Stimulated activated CD8-positive, alpha-beta memory T cell treated with anti-CD3 and anti-CD28 coated beads, Interleukin-4, amount 100 ng/mL, for 4 hours (primary cell): ENCODE measurements at places on chromosomes 6 and 20.

DNA sequence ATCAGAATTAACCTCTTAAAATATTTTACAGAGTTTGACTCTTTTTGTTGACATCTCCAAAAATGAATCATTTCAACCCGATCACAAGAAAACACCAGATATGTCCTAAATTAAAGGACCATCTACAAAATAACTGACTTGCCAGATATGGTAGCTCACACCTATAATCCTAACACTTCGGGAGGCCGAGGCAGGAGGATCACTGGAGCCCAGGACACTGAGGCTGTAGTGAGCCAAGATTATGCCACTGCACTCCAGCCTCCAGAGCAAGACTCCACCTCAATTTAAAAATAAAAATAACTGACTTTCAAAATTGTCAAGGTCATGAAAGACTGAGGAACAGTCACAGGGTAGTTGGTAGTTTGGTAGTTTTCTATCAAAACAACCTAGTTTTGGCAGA lies 34.9 kb downstream of the DCDC2 start:
- no peak for DNase-seq

GRCh38 chr6:170459451-170459850 lies 93.7 kb downstream of the PSMB1 start:
- no peak for DNase-seq

DNA sequence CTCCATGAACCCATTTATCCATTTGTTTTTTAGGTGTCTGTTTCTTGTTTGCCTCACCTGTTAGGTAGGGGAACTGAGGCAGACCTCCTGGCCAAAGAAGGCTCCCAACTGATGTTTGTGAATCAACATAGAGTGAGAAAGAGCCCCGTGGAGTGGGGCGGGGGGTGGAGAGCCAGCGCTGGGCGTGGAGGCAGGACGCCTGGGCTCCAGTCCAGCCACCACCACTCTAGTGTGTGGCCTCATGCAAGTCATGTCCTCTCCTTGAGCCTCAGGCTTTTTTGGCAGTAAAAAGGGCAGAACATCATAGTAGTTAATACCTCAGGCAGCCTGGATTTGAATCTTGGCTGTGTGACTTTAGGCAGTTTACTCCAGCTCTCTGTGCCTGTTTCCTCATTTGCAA lies 42.2 kb upstream of the SCRT2 start:
- DNase-seq, result no peak

- no peak for DNase-seq
Measured at GRCh38 chr6:79079561-79080041, 1.5 kb upstream of the PHIP start.

DNA sequence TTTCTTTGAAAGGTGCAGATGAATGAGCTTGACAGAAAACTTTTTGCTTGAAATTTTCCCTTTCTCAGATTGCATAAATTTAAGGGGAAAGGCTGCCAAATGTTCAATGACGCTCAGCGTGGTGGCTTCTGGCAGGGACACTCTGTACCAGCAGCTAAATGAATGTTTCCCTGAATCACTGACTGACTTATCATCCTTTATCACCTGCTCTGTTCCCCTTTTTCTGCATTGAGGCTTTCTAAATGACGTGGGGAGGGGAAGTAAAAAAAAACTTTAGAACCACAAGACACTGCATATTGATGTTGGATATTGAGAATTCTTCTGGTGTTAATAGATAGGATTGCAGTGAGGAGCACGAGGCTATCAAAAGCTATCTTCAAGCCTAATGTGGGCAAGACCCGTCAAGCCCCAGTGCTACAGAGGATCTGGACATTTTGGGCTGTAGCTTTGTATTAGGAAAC lies 46.9 kb upstream of the ENPP5 start:
- no peak for DNase-seq

DNA sequence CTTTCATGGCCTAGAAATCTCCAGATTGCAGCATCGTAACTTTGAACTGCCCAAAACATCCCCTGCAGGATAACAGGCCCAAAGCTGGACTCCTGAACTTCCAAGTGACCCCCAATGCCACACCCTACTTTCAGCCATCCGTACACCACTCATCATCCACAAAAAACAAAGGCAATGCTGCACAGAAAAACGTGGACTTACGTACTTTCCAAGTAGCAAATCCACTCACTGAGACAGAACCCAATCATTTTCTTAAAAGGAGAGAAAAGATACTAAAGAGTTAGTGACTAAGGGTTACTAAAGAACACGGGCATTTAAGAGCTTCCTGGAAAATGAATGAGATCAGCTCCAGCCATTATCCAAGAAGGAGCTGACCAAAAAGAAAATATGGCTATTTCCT lies 211.0 kb downstream of the WDR27 start:
- no peak for DNase-seq

DNA sequence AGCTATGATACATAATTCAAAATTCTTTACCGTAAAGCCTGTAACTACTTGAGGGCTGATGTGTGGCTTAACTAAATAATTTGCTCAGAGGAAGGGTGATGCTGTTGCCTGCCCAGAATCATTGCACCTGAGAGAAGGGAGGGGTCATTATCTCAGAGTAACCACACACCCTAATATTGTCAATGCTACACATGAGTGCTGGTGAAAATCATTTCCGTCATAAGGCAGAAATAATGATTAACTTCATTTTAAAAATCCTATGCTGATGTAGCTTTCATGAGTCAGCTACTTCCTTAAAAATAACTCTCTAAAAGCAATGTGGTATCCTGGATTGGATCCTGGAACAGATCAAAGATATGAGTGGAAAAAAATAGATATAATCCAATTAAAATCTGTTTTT lies 146.4 kb upstream of the FAM83B start:
- DNase-seq, result no peak

GRCh38 chr6:33458676-33459075 lies 4.3 kb downstream of the ZBTB9 start:
- no peak for DNase-seq

DNA sequence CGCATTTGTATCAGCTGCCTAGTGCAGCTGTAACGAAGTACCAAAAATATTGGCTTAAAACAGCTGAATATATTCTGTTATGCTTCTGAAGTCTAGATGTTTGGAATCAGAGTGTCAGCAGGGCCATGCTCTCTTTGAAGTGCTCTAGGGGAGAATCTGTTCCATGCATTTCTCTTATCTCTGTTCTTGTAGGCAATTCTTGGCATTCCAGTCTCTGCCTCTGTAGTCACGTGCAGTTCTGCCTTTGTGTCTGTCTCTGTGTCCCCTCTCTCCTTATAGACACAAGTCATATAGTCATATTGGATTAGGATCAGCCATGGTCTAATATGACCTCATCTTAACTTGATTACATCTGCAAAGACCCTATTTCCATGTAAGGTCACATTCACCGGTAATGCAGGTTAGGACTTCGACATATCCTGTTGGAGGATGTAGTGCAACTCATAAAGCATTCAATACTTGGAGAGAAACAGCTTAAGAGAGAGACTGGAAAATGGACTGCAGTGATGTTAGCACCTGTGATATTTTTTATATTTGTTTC lies 18.6 kb downstream of the FAM83B start:
- DNase-seq, result no peak

DNA sequence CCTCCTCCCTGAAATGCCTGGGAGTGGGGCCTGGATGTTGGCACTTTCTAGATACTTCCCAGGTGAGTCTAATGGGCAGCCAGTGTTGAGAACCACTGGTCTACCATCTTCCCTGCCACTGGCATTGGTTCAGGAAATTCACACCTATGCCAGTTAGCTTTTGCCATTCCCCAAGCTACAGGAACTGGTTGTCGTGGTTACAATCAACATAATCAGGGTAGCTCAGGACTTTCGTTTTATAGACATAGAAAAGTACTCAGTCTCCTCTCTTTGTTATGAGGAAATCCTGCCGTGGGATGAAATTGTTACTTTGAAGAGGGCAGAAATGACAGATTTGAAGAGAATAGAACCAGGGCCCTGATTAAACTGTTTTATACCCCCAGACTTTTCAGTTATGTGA lies 127.9 kb upstream of the FOXO3 start:
- no peak for DNase-seq

DNA sequence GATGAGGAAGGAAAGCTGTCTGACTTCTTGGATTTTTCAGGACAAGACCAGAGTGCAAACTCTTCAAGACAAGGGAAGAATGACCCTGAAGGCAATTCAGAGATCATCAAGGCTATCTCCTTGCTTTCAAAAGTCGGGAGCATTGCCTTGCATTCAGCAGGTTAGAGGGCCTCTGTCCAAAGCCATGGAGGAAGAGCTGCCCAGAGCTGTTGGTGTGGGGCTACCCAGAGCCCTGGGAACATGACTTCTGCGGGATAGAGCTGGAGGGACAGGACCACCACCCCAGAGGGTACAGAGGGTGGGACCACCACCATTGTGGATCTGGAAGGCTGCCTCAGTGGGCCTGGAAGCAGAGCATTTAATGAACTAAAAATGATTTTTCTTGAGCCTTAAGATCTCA lies 5.2 kb upstream of the SRXN1 start:
- DNase-seq, result no peak

DNA sequence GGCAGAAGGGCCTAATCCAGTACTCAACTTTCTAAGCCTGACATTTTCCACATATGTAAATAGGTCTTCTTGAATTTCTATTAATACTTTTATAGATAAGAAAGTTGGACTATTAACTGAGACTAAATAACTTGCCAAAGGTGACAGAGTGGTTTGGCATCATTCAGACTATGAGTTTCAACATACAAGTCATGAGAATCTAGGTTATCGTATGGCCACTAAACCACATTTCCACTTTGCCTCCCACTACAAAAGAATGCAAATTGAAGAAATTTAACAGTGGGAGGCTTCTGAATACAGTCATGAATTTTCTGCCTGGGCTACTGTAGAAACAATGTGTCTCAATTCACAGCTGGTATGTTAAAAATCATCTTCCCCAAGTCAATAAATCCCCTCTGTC lies 531.0 kb upstream of the AGPAT4 start:
- no peak for DNase-seq

GRCh38 chr20:59002874-59003399 lies 4.1 kb downstream of the CTSZ start:
- no peak for DNase-seq

DNA sequence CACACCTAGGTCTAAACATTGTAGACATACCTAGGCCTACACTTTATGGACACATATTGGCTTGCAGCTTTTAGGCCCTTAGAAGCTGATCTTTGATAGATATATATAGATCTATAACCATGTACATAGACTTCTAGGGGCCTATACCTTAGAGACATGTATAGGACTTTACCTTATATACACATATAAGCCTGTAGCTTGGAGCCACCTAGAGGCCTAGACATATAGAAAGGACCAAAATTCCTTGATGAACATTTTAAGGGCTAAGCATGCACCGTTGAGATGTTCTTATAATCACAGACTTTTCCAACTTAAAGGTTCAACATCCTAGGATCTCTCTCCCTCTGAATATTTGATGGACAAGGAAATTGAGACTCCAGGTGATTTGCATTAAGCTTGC lies 371.7 kb upstream of the SASH1 start:
- no peak for DNase-seq

DNA sequence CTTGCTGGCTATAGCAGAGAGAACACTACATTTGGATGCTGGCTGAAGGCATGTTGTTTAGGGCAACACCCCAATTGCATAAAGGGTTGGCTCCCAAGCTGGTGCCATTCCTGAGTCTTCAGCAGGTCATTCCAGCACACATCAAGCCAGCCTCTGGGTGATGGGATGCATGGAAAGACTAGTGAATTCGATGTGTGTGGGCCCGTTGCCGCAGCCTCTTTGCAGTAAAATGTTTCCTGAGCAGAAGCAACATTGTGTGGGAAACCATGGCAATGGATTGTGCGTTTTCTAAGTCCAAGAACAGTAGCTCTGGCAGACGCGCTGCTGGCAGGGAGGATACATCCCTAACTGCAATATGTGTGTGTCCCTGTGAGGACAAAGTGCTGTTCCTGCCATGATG lies 142.4 kb upstream of the SLC24A3 start:
- DNase-seq, result no peak

GRCh38 chr20:62777528-62777830 lies 18.8 kb upstream of the MRGBP start:
- no peak for DNase-seq

DNA sequence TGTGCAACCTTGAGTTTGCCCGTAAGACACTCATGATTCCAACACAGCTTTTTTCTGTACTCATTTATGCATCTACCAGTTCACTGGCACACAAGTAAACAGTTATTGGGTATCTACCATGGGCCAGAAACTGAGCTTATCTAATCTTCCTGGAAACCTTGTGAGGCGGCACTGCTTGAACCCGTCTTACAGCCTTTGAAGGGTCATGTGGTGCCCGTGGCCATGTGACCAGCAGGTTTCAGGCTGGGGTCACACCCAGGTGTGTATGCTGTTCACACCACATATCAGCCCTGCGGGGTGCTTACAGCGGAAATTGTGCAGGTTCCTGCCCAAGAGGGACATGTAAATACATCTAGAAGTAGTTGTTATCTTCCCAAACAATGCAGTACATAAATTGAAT lies 6.1 kb downstream of the THBD start:
- DNase-seq, result no peak

- no peak for DNase-seq
Measured at GRCh38 chr20:17641993-17642392, 40.0 kb downstream of the RRBP1 start.
